ENCODE measurements at places on chromosomes 3 and 15.

DNA sequence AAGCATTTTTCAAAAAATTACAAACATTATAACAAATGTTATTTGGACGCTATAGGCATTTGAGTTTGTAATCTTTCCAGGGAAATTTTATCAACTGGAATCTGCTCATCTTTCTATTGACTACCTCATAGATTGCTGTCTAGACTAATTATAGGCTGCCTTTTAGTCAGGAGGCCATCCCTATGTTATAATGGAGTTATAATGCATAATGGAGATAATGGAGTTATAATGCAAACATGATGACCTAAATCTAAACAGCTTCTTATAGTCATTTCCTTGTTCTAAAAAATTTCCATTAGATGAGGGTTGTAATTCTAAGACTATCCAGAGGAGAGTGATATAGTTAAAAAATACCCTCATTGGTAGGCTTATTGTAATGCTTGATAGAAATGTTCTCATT, 226.4 kb downstream of the SI start:
- DNase-seq, result no peak

- peak; percentile 68 for DNase-seq
Measured at GRCh38 chr15:31489801-31490646, 163.4 kb downstream of the KLF13 start.

GRCh38 chr3:134956395-134956794, 161.3 kb downstream of the EPHB1 start:
- no peak for DNase-seq

- peak; percentile 90 for DNase-seq
Measured at GRCh38 chr15:34588046-34588674, 4.7 kb upstream of the GOLGA8B start.

DNA sequence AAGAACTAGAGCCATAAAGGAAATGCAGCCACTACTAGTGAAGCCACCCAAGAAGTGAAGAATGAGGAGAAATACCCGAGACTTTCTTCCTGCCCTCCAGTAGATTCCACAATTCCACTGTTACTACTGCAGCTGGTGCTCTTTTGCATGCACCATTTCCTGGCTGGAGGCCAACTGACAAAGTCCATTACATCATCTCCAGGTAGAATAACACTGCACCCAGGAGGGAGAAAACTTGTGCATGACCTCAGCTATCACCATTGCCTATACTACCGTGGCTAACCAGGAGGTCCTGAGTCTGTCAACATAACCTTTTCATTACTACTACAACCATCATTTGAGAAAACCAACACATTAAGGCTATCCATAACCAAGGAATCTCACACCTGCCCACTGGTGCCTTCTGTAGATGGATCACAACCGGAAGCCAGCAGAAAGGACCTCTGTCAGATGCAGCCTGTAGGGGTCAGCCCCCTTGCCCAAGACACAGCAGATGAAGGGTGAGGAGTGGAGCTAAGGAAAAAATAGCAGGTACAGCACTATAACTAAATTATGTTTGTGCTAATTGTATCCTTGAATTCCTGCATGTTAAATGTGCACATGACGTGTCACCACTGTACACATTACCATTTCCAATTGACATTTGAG, 200.8 kb upstream of the C2CD4B start:
- DNase-seq, result no peak

- DNase-seq, result no peak
Measured at GRCh38 chr3:83218383-83219200, 1457.1 kb upstream of the GBE1 start.

- DNase-seq, result peak; percentile 94
Measured at GRCh38 chr15:39455471-39455991, 125.3 kb upstream of the THBS1 start.

DNA sequence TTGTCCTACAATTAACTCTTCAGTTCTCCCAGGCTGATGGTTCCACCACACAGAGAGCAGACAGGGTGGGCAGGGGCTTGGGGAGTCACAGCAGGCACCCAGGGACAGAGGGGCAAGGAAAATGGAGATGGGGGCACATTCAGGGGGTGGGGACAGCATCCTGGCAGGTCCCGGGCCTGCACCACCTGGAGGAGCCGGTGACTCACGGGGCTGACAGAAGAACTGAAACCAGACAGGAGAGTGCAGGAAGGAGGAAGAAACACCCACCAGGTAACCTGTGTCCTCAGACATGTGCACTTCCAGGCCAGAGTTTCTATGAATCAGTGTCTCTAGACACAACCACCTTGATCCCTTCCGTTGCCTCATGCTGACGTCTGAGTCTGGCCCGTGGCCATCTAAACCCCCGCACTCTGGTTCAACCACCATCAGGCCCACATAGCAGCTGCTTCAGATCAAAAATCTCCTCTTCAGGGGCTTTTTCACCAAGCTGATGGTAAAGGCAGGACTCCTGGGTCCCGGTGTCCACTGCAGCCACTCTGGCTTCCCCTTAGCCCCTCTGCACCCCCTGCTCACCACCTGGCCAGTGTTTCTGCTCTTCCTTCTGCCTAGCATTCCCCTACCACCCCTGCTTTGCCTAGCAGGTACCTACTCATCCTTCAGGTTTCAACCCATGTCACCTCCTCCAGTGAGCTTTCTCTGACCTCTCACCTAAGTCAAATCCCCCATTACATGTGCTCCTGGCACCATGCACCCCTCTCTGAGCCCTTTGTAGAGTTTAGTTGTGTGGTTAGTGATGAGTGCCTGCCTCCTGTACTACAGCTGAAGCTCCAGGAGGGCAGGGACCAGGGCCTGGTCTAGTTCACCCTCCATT, 16.5 kb upstream of the CYP11A1 start:
- peak; percentile 68 for DNase-seq

- peak; percentile 23 for DNase-seq
Measured at GRCh38 chr3:194867270-194867983, 181.7 kb downstream of the FAM43A start.

DNA sequence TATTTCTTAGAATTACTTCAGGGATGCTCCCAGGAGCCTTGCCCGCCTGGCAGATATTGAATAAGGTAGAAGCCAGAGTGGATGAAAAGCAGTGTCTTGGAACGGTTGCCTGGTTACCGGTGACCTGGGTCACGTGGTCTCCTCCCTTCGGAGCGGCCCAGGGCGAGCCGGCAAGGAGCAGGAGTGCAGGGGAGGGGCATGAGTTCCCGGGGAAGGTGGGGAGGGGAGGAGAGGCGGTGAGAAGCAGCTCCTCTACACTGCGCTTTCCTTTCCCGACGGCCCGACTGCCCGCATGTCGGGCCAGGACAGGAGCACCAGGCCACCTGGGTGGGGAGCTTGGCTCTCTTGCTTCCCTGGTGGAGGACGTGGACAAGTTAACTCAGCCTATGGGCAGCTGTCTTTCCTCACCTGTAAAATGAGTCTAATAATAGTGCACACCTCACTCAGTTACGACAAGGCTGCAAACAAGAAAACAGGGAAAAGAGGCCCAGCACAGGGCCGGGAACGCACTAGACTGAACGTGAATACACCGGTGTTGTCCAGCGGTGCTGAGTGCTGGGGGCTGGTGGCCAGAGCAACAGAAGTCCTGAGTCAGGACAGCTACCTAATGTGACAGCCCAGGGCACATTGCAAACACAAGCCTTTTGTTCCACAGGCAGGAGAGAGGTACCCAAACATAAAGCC, 198.3 kb downstream of the ADAMTS9 start:
- DNase-seq, result no peak

- peak; percentile 37 for DNase-seq
Measured at GRCh38 chr15:69096196-69096595, 64.2 kb upstream of the GLCE start.

- DNase-seq, result no peak
Measured at GRCh38 chr3:132555306-132556035, 41.6 kb upstream of the ACKR4 start.

GRCh38 chr15:58404020-58404419, 27.8 kb upstream of the LIPC start:
- DNase-seq, result no peak

GRCh38 chr15:93289941-93290617, 201.1 kb upstream of the RGMA start:
- no peak for DNase-seq

- DNase-seq, result no peak
Measured at GRCh38 chr3:36248374-36248773, 131.9 kb upstream of the STAC start.

DNA sequence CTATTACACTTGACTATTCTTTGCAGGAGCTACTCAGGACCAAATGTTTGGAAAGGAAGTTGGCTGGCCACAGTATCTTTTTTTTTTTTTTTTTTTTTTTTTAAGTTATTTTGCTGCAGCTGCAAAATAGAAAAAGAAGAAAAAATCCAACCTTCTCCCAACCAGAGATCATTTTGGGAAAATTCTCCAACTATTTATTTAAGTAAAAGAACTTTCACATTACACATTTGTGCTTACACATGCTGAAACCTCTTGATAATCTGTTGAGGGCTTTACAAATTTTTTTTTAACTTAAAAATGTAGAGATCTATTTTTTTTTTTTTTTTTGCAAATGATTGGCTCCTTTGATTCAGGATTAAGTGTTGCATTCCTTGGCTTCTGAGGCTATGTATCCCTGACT, 148.0 kb downstream of the POLR2M start:
- DNase-seq, result no peak

DNA sequence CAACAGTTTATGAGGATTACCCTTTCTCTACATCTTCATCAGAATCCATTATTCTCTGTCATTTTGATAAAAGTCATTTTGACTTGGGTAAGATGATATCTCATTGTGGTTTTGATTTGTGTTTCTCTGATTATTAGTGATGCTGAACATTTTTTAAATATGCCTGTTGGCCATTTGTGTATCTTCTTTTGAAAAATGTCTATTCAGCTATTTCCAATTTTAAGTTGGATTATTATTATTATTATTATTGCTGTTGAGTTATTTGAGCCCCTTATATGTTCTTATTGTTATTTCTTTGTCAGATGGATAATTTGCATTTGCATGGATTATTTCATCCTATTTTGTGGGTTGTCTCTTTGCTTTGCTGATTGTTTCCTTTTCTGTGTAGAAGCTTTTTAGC, 421.2 kb upstream of the LMCD1 start:
- no peak for DNase-seq

GRCh38 chr3:74801924-74802323, 187.5 kb upstream of the CNTN3 start:
- no peak for DNase-seq

- no peak for DNase-seq
Measured at GRCh38 chr3:170636400-170636973, 50.6 kb upstream of the SLC7A14 start.

GRCh38 chr3:118468801-118469200, 565.8 kb downstream of the IGSF11 start:
- no peak for DNase-seq

GRCh38 chr3:147356909-147357900, 49.1 kb downstream of the ZIC4 start:
- DNase-seq, result peak; percentile 3

DNA sequence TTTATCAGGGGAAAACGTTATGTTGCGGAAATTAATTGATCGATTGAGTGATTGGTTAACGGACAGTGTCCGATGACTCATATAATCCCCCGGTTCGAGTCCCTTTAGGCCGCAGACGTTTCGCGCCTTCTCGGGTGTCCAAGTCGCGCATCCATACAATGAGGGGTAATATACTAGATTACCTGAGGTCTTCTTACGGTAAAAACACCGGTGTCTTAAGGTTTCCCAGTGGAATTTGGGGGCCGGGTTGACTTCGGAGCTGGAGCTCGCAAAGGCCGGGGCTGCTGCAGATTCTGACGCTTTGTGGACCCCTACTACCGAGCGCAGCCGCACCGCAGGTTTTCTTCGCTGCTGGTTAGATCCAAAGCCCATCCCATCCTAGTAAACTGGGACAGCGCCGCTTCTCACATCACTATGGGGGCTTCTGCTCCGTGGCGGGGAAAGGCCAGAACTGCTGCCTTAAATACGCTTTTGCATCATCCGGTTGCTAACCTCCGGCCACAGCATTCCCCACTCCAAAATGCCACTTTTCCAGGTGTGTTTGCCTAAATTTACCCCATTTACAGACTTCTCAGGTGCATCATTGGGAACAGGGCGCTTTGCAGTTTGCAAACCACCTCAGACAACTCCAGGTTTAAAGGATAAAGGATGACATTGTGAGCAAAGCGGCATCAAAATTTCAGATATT, 858 bp upstream of the SACM1L start:
- DNase-seq, result no peak

GRCh38 chr3:110859993-110860392, 211.6 kb upstream of the NECTIN3 start:
- DNase-seq, result no peak

- no peak for DNase-seq
Measured at GRCh38 chr3:85148036-85148435, 189.2 kb downstream of the CADM2 start.

- DNase-seq, result no peak
Measured at GRCh38 chr3:25513642-25514266, 85.7 kb downstream of the RARB start.

DNA sequence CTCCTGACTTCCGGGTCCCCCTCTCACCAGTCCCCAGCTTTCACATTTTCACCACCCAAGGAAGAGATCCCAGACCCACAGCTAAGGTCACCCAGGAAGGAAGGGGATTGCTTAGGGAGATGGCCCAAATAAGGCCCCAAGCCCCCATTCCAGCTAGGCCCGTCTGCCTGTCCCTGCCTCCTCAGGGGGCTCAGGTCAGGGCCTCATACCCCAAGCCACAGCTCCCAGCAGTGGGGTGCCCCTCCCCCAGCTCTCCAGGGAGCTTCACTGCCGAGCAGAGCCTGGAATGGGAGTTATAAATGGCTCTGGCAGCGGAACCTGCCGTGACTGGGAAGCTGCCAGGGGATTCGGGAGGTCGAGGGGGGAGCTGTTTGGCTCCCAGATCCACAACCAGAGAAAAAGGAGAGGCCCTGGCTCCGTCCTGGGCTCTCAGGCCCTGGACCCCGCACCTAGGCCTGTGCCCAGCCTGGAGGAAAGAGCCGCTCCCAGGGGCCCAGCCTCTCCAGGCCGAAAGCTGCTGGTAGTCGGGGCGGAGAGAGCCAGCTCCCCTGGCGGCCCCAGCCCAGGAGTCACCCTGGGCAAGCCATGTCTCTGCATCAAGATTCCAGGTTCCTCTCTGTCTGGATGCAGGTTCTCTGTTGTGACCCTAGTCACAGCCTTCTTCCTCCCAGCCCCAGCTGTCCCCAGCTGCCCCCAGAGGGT, 550 bp downstream of the CCDC9B start:
- DNase-seq, result peak; percentile 45

- DNase-seq, result no peak
Measured at GRCh38 chr15:64960153-64960552, 29.6 kb downstream of the SPG21 start.

DNA sequence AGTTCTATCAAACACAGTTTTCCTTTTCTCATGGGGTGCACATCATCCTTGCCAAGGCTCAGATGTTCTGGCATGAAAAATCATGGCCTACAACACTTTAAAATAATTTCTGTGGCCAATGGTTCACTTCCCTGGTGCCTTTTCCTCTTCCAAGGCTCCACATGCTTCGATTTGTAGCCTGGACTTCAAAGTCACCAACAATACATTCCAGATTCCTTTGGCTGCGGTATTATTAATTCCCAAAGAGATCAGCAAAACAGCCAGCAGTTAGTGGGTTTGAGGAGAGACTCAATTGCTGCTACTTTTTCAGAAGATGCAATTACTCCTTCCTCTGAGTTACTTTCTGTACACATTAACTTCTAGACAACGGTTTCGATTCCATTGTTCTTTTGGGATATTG, 80.3 kb upstream of the CCDC80 start:
- no peak for DNase-seq

- peak; percentile 22 for DNase-seq
Measured at GRCh38 chr15:97961067-97961954, 808 bp downstream of the ARRDC4 start.

- DNase-seq, result no peak
Measured at GRCh38 chr3:21791356-21791755, 40.3 kb upstream of the ZNF385D start.

- DNase-seq, result peak; percentile 95
Measured at GRCh38 chr15:50134524-50135024, 15.5 kb upstream of the ATP8B4 start.

- DNase-seq, result no peak
Measured at GRCh38 chr3:190591080-190591479, 77.2 kb downstream of the IL1RAP start.

Data from fibroblast of mammary gland (primary cell).